HCT116 (cell line): ENCODE measurements at places on chromosomes 7 and 10. TPM values are rescaled to one million over a fixed set of nuclear protein-coding genes. Genes with fewer than 3 reads are reported as not detected.

The TNS3 gene
- total RNA-seq, result 9.1 TPM

The PIP gene
- not detected for total RNA-seq

The CFAP70 gene
- total RNA-seq, result 2.9 TPM

The CHAT gene
- not detected for total RNA-seq

The AKR1C3 gene
- 3.0 TPM for total RNA-seq

The GIMAP1 gene
- total RNA-seq, result 0.10 TPM

The TRIM56 gene
- 25.9 TPM for total RNA-seq

The ASB10 gene
- total RNA-seq, result not detected

The CREM gene
- 21.4 TPM for total RNA-seq

The HYAL4 gene
- total RNA-seq, result not detected

The ASAH2 gene
- total RNA-seq, result 10.7 TPM

The GIMAP8 gene
- total RNA-seq, result 0.15 TPM

The RTKN2 gene
- total RNA-seq, result 7.9 TPM

The STK17A gene
- 14.8 TPM for total RNA-seq

The UCN3 gene
- not detected for total RNA-seq

DNA sequence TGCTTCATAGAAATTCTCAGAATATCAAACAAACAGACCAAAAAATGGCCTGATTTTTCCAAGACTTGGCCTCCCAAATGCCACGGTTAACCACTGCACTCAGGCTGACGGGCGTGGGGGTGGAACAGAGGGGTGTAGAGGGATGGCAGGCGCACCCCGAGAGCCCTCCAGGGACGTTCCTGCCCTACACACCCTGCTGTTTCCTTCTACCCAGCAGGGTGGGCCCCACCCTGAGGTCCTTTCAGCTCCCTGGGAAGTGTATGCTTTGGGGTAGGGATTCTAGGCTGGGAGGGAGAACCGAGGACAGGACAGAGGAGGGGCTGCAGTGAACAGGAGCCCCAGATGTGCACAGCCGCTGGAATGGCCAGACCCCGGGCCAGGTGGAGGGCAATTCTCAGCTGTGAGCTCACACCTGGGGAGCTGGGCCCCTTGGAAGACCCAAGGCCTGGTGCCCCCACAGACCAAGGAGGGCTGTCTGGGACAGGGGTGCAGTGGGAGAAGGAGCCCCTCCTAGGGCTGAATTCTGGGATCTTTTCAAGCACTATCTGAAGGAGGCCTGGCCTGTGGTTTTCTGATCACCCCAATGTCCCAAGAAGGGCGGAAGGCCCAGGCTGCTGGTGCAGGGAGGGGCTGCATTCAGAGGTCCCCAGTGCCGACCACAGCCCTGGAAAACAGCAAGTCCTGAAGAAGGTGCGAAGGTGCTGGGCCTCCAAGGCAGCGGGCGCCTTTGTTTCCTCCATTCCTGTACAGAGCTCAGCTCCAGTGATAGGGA, 32.9 kb upstream of the INPP5A start:
- H3K27me3 ChIP-seq, result no peaks in the 10 kb centered on the region
- H3K27ac ChIP-seq, result no peak overlapping the region
- H3K36me3 ChIP-seq, result no peaks in the 10 kb centered on the region
- DNase-seq, result no peak
- no peaks in the 10 kb centered on the region for H3K4me1 ChIP-seq
- no peak overlapping the region for H3K4me3 ChIP-seq

- no peak overlapping the region for H3K4me3 ChIP-seq
- H3K36me3 ChIP-seq, result no peaks in the 10 kb centered on the region
- peaks cover 30% of the 10 kb centered on the region for H3K27me3 ChIP-seq
- no peaks in the 10 kb centered on the region for H3K4me1 ChIP-seq
- peak; percentile 62 for DNase-seq
- no peak overlapping the region for H3K27ac ChIP-seq
These were observed 24.1 kb upstream of the PNLIP start for GRCh38 chr10:116521424-116522290.

GRCh38 chr10:65570143-65571010, 1355.5 kb upstream of the LRRTM3 start:
- peak overlapping the region; percentile 92 for H3K4me3 ChIP-seq
- DNase-seq, result peak; percentile 72
- H3K36me3 ChIP-seq, result peaks cover 5% of the 10 kb centered on the region; the same call in 1 of the 2 replicates
- H3K27me3 ChIP-seq, result no peaks in the 10 kb centered on the region
- peaks cover 23% of the 10 kb centered on the region for H3K4me1 ChIP-seq

- no peaks in the 10 kb centered on the region for H3K27me3 ChIP-seq
- no peak overlapping the region for H3K27ac ChIP-seq
- no peak overlapping the region for H3K4me3 ChIP-seq
- DNase-seq, result no peak
- no peaks in the 10 kb centered on the region for H3K4me1 ChIP-seq
These were observed 2.1 kb upstream of the SAMD9L start for GRCh38 chr7:93150200-93150835.

DNA sequence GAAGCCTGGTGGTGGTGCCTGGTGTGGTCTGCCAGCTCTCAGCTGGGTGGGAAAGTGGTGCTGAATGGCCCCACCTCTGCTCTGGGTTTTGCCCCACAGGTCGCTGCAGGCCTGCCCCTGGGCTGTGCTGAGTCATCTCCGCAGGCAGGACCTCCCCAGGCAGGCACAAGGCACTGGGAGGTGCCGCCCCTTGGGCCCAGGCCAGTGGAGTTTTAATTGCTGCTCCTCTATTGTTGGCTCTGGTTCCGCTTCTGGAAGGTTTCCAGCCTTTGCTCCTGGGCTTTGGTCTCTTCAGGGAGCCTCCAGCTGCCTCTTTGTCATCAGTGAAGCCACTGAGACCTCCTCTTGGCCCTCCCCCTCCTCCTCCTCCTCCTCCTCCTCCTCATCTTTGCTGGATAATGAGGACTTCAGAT, 180.3 kb upstream of the GRB10 start:
- no peaks in the 10 kb centered on the region for H3K36me3 ChIP-seq
- H3K27me3 ChIP-seq, result no peaks in the 10 kb centered on the region
- peak; percentile 86 for DNase-seq
- H3K4me1 ChIP-seq, result peaks cover 24% of the 10 kb centered on the region
- H3K27ac ChIP-seq, result peak overlapping the region; percentile 59

- peaks cover 56% of the 10 kb centered on the region for H3K4me1 ChIP-seq
- peak overlapping the region; percentile 75 for H3K4me3 ChIP-seq
- no peaks in the 10 kb centered on the region for H3K36me3 ChIP-seq
These were observed 887 bp downstream of the COL13A1 start for GRCh38 chr10:69802424-69803161.

GRCh38 chr10:62636825-62637248, 167.7 kb upstream of the ADO start:
- H3K36me3 ChIP-seq, result no peaks in the 10 kb centered on the region
- DNase-seq, result no peak
- no peak overlapping the region for H3K27ac ChIP-seq
- H3K4me1 ChIP-seq, result no peaks in the 10 kb centered on the region
- no peak overlapping the region for H3K4me3 ChIP-seq
- H3K27me3 ChIP-seq, result no peaks in the 10 kb centered on the region

GRCh38 chr10:80104066-80104926, 25.8 kb downstream of the TMEM254 start:
- DNase-seq, result no peak
- H3K36me3 ChIP-seq, result no peaks in the 10 kb centered on the region
- H3K4me3 ChIP-seq, result no peak overlapping the region
- H3K4me1 ChIP-seq, result no peaks in the 10 kb centered on the region

DNA sequence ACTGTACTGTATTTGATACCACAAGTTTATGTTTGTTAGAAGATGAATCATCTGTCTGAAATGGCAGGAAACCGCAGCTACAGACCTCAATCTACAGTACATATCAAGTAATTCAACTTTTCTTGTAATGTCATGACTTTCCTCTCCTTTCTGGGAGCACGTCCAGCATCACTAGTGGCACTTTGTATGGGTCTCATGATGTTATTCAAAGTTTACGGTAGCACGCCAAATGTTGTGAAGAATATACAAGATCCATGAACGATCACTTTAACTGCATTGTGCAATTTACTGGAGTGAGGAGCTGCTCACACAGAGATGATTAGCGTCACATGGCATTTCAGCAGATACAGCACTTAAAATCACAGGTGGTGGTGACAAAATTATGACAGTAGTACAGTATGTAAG, 257.8 kb upstream of the GNAI1 start:
- no peak overlapping the region for H3K4me3 ChIP-seq
- H3K36me3 ChIP-seq, result no peaks in the 10 kb centered on the region
- no peaks in the 10 kb centered on the region for H3K4me1 ChIP-seq
- H3K27me3 ChIP-seq, result no peaks in the 10 kb centered on the region
- H3K27ac ChIP-seq, result no peak overlapping the region
- no peak for DNase-seq

- no peaks in the 10 kb centered on the region for H3K36me3 ChIP-seq
- H3K27ac ChIP-seq, result no peak overlapping the region
- no peak overlapping the region for H3K4me3 ChIP-seq
- no peak for DNase-seq
- no peaks in the 10 kb centered on the region for H3K27me3 ChIP-seq
- H3K4me1 ChIP-seq, result peaks cover 15% of the 10 kb centered on the region
These were observed 43.8 kb downstream of the CYTH3 start for GRCh38 chr7:6228361-6229229.

GRCh38 chr10:70905071-70906021, 17.0 kb upstream of the PCBD1 start:
- peaks cover 9% of the 10 kb centered on the region; the same call in 1 of the 2 replicates for H3K4me1 ChIP-seq
- H3K27me3 ChIP-seq, result no peaks in the 10 kb centered on the region
- no peak overlapping the region for H3K4me3 ChIP-seq
- no peak overlapping the region for H3K27ac ChIP-seq
- DNase-seq, result no peak

DNA sequence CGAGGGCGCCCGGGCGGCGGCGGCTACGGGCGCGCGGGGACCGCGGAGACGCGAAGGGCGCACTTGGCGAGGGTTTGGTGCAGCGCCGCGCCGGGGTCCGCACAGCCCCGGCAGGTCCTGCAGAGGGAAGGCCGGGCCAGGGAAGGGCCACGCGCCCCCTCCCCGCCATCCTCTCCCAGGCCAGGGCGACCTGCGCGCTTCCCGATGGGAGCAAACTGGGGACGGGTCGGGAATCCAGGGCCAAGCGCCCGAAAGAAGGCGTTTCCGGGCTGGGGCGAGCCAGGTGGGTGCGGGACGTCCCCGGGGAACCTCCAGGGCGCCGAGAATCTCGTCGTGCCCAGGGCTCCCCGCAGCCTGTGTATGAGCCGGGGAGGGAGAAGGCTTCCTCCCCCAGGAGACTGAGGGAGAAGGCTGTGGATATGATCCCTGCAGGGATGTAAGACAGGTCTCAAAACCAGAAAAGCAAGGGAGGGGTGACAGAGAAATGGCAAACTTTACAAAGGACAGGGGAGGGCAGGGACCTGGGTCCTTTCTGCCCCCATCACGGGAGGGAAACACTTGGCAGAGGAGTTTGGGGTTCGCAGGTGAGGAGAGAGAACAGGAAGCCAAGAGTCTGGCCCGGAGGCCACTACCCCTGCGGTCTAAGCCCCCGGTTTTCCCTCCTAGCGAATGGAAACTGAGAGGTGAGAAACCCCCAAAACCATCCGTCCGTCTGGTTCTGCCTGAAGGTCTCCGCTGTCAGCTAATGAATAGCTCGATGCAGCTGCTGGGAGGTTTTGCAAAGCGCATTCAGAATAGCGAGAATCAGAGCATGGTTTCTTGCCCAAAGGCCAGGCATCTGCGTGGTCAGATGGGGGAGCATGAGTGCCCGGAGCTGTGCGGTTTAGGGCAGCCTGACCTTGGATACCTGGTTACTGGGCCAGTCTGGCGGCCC, 674 bp downstream of the AMZ1 start:
- no peaks in the 10 kb centered on the region for H3K36me3 ChIP-seq
- DNase-seq, result no peak
- H3K4me3 ChIP-seq, result no peak overlapping the region
- no peaks in the 10 kb centered on the region for H3K27me3 ChIP-seq
- peaks cover 18% of the 10 kb centered on the region for H3K4me1 ChIP-seq

GRCh38 chr7:136514776-136515175, 353.7 kb upstream of the CHRM2 start:
- no peak overlapping the region for H3K27ac ChIP-seq
- no peaks in the 10 kb centered on the region for H3K36me3 ChIP-seq
- H3K27me3 ChIP-seq, result no peaks in the 10 kb centered on the region
- H3K4me3 ChIP-seq, result no peak overlapping the region
- H3K4me1 ChIP-seq, result no peaks in the 10 kb centered on the region
- no peak for DNase-seq

DNA sequence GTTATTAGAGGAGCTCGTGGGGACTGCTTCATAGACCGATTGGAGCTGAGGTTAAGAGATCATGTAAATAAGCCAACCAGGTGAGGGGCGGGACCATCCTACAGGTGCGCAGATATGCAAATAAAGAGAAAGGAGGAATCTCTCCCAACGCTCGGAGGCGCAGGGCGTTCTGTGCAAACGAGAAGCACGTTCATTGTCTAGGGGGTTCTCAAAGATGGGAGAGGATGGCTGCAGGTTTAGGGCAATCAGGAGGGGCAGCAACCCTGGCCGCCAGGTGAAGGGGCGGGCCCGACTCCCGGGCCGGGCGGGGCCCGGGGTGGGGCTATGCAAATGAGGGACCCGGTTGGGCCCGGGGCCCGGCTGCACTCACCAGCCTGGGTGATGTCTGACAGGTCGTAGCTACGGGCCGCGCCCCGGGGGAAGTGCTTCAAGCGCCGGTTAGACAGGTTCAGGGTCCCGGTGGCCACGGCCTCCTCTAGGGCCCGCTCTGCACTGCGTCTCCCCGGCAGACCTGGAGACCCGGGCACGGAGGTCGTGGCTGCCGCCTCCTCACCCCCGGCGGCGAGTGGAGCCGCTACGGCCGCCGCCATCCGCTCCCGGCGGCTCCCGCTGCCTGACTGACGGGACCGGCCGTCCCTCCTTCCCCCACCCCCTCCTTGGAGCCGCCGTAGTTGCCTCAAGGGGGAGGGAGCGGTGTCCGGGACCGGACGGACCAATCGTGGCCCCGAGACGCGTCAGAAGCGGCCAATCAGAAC, at the start of gene LRCH4:
Gene LRCH4 (minus strand): TSS at position 619 of the 755 bp plus-strand sequence. CDS start 29 bp downstream, at position 590.
- peaks cover 6% of the 10 kb centered on the region for H3K36me3 ChIP-seq
- no peaks in the 10 kb centered on the region for H3K27me3 ChIP-seq
- DNase-seq, result no peak

DNA sequence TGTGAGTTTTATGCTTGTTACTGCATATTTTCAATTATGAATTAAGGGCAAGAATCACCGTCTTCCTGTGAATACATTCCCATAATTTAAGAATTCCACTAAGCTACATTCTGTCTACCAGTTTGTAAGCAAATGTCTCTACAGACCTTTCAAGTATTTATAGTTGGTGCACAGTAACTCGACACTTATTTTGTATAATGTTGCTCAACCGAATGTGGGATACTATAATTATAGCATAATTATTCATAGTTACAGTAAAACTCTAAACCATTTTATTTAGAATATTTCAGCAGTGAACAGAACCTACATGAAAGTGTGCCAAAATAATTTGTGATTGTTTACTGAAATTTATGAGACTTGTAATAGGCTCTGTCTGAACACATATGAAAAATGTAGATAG, 17.3 kb upstream of the CUBN start:
- H3K27ac ChIP-seq, result no peak overlapping the region
- DNase-seq, result no peak
- no peaks in the 10 kb centered on the region for H3K4me1 ChIP-seq
- H3K36me3 ChIP-seq, result no peaks in the 10 kb centered on the region
- H3K4me3 ChIP-seq, result no peak overlapping the region
